ENCODE measurements at places on chromosomes 1 and 21. TPM values are rescaled to one million over a fixed set of nuclear protein-coding genes. Genes with fewer than 3 reads are reported as not detected.

The S100A1 gene
- 1,423 TPM for polyA plus RNA-seq

The GOLT1A gene
- polyA plus RNA-seq = 7.1 TPM

The OR2T33 gene
- not detected for polyA plus RNA-seq

The LHX8 gene
- polyA plus RNA-seq = not detected

- DNase-seq = no peak
These were observed 17.4 kb upstream of the IFNAR2 start for GRCh38 chr21:33212159-33212851.

DNA sequence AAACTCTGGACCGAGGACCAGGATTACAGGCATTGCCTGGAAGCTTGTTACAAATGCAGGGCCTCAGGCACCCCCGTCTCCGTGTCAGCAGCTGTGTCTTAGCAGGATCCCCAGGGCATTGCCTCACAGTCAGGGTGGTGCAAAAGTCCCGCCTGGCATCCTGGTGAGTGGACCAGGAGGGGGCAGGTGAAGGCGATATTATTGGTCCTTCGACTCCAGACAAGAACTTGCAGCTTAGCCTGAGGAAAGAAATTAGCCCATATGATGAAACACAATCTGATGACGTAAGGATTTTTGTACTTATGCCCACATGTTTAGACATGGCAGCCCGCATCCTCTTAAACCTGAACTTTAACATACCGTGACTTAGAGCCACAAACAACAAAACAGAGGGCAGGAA is 40.8 kb downstream of the RSPH1 start:
- no peak for DNase-seq

DNA sequence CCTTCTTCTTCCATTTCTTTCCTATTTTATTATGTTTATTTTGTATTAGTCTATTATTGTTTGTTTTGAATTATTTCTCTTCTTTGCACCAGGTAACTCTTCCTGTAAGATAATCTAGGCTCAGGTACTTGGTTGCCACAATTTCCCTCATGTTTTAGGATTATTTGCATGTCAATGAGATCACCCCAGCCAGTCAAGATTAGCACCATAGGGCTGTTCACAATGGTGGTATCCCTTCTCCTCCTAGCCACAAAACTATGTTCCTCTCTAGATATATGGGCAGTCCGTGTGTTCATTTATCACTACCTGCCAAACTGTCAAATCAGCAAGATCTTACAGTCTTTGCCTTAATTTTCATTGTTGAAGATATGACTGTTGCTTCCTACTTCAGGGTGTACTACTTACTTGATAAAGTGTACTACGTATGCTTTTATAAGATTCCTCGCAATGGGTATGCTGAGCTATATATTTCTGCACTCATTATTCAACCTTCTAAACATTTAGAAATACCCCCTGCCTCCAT is 1536.2 kb downstream of the PLA2G4A start:
- DNase-seq = no peak

DNA sequence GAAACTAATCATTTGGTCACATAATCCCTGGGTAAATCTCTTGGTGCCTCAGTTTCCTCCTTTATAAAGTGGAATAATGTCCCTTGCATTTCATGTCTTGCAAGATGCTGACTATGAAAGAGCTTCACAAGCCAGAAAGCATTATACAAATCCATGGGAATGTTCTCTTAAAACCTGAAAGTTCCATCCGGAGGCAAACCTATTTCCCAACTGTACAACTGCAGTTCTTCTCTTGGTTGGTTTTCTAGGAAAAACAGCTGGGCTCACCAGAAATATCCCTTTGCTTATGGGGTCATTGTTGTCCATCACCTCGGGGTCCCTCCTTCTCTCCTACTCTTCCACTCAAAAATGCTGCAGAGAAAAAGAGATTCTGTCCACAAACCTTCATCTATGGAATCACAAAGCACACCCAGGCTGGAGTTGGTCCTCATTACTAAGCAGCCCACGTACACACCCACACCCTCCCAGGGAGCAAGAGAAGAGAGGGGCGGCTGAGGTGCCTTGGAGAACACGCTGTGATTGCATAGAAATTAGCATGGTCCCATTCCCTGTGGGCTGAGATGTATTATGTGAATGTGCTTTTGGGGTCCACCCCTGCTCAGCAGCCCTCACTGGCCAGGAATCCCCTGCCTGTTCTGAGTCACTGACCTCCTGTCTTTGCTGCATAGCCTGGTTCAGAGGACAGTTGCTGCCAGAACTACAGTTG is 5.0 kb upstream of the PLXNA2 start:
- no peak for DNase-seq

- no peak for DNase-seq
These were observed 49.5 kb downstream of the CHML start for GRCh38 chr1:241590719-241591118.

Measured in psoas muscle (tissue), 8 donors.